ENCODE measurements at places on chromosomes 2 and 18.

- no peak for DNase-seq
These were observed 8.4 kb upstream of the HNRNPLL start for GRCh38 chr2:38610851-38611801.

GRCh38 chr2:221096706-221097567 lies 475.2 kb downstream of the EPHA4 start:
- DNase-seq = no peak

DNA sequence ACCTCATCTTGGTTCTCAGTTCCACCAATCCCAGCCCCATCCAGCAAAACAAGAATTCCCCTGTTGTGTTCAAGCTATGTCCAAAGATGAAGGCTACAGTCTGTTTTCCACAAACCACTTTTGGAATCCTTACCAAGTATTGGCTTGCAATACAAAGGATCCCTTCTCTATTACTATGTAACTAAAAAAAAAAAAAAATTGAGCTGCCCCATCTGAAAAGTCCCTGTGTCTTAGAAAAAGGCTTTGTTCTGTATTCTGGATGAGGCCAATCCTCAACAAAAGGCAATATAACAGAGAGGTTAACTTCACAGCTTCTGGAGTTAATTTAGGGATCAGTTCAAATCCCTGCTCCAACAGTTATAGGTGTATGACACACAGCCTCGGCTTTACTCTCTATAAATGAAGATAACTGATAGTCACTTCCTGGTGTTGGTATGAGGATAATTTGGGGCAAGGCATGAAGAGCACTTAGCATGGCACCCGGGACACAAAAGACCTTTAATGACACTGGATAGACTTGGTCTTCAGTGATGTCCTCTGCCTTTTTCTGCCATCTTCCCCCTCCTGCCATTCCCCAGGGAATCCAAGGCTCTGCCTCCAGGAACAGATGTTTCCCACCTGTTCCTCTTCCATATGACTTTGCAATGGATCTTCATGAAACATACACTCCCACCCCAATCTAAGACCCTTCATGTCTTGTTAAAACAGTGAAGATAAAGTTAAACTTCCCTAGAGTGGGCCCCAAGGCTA lies 61.2 kb upstream of the ATL2 start:
- DNase-seq = no peak

DNA sequence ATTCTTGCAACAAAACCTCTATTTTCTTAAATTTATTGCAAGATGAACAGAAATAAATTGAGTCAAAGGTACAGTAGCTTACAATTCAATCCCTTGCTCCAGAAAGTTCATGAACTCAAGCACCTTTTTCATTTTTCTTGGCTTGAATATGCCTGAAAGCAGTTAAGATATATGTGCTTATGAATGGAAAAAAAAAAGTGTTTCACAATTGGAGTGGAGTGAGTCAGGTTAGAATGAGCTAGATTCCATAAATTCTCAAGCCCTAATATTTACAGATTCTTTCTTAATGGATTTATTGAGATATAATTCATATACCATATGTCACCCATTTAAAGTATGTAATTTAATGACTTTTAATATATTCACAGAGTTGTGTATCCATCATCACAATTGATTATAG lies 39.6 kb upstream of the NEMP2 start:
- no peak for DNase-seq

DNA sequence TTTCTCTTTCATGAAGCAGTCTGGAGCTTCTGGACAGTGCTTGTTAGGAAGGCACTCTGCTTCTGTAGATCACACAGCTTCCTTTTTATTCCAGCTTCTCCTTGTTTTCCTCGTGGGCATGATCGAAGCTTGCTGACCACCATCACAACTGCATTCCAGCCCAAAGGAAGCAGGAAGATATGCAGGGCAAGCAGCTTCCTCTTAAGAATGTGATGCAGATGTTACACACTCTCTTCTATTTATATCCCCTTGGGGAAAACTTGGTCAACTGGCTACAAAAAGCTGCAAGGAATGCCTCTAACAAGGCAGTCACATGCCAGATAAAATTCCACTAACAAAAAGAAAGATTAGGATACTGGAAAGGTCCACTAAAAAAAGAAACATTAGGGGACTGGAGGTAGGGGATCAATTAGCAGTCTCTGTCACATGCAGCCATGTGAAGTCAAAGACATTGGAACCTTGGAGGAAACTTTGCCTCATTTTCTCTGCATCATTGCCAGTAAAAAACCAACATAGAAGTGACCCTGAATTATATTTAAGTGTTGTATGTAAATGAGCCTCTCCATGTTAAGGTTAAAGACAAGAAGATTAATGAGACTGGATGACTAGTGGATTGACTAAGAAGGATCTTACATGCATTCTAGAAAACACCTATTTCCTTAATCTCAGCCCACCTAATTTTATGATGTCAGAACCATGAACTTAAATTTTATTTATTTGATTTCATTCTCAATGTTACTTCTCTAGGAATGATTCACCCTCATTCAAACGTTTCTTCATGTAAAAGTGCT lies 98.3 kb downstream of the NAB1 start:
- DNase-seq = no peak

GRCh38 chr2:241994086-241994485 lies 124.6 kb downstream of the RTP5 start:
- DNase-seq = no peak

DNA sequence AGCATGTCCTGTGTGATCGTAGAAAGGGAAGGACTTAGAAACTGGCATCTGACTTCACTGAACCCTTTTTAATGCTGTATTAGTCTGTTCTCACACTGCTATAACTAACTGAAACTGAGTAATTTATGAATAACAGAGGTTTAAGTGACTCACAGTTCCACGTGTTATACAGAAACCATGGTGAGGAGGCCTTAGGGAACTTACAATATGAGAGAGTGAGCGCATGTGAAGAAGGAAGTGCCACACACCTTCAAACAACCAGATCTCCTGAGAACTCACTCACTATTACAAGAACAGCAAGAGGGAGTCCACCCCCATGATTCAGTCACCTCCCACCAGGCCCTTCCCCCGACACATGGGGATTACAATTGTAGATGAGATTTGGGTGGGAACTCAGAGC lies 811.3 kb downstream of the CPS1 start:
- DNase-seq = no peak

- no peak for DNase-seq
These were observed 19.1 kb downstream of the CTLA4 start for GRCh38 chr2:203886661-203887151.

- DNase-seq = peak; percentile 45
These were observed 303.7 kb upstream of the EPAS1 start for GRCh38 chr2:45993476-45993991.

DNA sequence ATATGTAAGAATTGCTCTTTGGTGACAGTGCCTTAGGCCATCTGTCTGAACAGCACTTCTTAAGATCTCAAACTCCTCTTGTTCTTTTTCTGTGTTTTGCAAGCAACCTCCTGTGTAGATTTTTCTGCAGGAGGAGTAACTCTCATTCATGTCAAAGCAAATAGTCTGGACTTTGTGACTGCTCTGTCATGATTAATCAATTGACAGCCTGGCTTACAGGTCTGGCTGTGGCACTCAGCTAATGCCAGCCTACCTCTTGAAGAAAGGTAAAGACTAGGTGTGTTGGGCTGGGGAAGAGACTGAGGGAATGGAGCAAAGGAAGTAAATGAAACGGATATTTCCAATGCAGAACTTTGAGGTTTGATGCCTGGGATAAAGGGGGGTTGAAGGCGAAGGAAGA lies 156.6 kb downstream of the CERS6 start:
- no peak for DNase-seq

DNA sequence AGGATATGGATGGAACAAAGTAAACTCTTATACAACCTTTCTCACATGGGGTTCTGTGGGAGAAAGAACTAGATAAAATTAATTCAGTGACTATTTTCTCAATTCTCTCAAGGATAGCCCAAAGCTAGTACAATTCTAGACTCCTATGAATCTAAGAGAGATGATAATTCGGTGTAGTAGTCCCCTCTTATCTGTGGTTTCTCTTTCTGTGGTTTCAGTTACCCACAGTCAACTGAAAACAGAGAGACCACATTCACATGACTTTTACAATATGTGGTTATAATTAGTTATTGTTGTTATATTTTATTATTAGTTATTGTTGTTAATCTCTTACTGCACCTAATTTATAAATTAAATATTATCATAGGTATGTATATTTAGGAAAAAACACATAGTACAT lies 53.5 kb upstream of the C2orf15 start:
- no peak for DNase-seq

DNA sequence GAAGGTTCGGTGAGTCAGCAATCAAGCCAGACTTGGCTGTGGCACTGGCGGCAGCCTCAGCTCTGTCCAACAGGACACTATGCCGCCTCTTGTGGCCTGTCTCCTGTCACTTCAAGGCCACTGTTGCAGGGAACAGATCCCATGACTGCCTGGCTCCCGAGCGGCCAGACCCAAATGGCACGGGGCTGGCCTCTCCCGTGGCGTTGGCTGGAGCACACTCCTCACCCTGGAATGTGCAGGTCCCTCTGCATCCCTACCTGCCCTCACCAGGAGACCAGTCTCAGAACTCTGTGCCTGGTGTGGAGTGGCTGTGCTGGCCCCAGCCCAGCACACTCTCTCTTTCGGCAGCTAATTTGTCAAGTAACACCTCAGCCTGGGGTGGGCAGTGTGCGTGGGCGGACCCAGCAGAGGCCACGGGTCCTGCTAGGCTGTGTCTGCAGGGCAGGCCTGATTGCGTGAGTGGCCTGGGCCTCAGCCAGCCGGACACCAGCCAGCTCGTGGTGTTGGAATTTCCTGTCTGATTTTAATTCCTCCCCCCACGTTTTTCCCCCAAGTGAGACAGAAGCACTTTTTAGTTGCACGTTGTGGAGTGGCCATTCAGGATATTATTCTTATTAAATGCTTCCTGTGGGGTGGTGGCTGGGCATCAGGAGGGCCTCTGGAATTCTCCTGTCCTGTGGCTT lies 179.3 kb downstream of the GLI2 start:
- DNase-seq = no peak

DNA sequence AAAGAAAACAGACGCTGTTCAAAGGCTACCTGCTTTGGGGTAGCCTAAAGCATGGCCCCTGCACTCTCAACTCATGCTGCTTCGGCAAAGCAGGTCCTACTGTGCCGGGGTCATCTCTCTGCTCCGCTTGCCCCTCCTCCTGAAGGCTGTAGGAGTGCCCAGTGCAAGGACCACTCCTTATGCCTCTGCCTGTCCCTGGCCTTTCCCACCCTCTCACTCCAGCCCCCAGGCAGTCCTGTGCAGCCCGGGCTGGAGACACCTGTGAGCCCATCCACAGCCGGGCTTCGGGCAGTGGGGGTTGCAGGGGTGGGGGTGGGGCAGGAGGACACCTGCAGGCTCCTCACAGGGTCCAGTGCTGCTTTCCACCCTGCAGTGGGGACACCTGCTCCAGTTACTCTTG lies 69.1 kb downstream of the ACKR3 start:
- DNase-seq = no peak

DNA sequence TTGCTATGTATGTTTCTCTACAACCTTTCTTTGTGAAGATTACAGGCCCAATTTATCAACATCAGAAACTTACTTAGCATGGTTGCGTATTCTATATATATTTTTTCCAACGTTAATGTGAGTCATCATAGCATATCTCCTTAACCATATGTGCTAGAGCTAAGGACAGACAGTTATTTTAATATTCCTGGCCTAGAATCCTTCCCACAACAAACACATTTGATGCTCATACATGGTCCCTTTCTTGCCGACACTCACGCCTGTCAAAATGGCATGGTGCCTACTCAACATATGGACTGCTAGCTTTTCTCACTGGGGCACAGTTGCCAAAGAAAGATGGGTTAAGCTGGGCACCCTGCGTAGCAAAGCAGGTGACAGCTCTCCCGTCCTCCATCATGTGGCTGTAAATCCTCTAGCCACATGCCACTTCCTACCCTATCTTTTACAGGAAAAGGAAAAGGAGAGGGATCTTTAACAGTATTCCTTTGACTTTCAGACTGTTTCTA lies 75.2 kb upstream of the GALNT5 start:
- no peak for DNase-seq

All from central memory CD4-positive, alpha-beta T cell (primary cell).